ENCODE measurements at places on chromosomes 7 and 10. TPM values are rescaled to one million over a fixed set of nuclear protein-coding genes. Genes with fewer than 3 reads are reported as not detected.

The CTNNA3 gene
- under 0.01 TPM for total RNA-seq

The NXPH1 gene
- total RNA-seq, result not detected

The HIP1 gene
- 10.6 TPM for total RNA-seq

The CPVL gene
- 31.3 TPM for total RNA-seq

- DNase-seq, result no peak
Observed at GRCh38 chr10:86285136-86285790, 81.3 kb downstream of the GRID1 start.

DNA sequence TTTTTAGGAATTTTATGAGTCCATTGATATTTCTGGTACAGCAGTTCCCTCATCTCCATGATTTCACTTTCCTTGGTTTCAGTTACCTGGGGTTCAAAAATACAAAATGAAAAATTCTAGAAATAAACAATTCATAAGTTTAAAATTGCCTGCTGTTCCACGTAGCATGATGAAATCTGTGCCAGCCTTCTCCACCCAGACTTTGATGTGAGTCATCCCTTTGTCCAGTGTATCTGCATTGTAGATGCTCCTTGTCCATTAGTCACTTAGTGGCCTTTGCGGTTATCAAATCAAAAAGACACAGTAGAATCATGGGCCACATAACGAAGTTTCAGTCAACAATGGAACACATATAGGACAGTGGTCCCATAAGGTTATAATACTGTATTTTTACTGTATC lies 286.9 kb downstream of the PTEN start:
- no peak for DNase-seq

- DNase-seq, result no peak
Observed at GRCh38 chr10:70158113-70158512, 11.6 kb upstream of the TYSND1 start.

GRCh38 chr10:102231357-102232318 lies 5.5 kb downstream of the ELOVL3 start:
- no peak for DNase-seq

DNA sequence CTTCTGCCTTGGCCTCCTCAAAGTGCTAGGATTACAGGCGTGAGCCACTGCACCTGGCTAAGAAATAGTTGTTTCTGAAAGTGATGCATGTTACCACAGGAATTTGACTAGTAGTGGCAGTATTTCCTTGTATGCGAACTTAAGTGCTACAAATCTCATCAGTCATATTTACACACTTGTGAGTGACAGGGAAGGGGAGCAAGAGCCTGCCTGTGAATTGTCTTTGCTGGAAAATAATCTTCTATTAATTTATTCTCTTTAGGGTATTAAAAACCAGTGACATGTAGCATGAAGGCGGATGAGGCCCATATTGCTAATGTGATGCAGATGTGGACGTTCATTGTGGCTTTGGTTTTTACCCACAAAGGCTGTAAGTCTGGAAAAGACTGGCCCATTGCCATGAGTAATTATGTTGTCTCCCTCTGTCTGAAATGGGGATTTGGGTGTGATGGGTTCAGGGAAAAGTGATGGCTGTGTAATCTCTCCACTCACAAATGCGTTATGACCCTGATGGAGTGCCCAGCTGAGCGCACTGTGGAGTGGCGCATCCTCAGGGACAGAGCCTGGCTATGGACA lies 97.6 kb downstream of the CCNY start:
- no peak for DNase-seq

- no peak for DNase-seq
Observed at GRCh38 chr7:36019980-36020379, 133.1 kb upstream of the EEPD1 start.

- no peak for DNase-seq
Observed at GRCh38 chr10:44383749-44384600, 922 bp downstream of the CXCL12 start.

Data from epithelial cell of proximal tubule (primary cell).